ENCODE measurements at places on chromosomes 1 and 21.

DNA sequence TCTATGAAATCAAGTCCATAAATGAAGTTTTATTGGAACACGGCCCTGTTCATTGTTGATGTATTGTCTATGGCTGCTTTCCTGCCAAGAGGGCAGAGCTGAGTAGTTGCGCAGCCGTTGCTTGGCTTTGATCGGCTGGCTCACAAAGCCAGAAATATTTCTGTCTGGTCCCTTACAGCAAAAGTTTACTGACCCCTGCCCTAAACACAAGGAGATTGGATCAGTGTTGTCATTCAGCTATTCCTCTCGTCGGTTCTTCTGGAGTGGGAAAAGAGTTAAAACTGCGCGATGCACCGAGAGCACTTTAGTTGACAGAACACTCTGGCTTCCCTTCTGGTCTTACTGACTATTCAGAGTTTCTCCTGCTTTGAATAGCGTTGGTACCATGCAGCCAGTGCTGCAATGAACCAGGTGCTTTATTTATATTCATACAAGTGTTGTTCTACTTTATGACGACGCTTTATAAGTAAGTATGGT is 868 bp downstream of the ZBTB40 start:
- DNase-seq: no peak

DNA sequence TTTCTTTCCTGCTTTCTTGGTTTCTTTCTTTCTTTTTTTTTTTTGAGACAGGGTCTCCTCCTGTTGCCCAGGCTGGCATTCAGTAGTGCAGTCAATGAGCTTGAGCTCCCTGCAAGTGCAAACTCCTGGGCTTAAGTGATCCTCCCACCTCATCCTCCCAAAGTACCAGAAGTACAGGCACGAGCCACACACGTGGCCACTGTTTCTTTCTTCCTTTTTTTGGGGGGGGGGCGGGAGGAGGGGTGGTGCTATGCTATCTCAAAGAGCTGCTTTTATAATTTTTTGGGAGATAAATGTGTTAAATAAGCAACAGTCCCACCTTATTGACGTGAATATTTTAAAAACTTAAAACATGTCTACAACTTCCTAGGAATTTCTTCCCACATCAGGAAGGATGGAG is 42.2 kb downstream of the AK4 start:
- DNase-seq: no peak

GRCh38 chr1:107871259-107871658 is 93.7 kb downstream of the VAV3 start:
- no peak for DNase-seq

GRCh38 chr1:22611530-22611947 is 24.9 kb upstream of the C1QA start:
- no peak for DNase-seq

DNA sequence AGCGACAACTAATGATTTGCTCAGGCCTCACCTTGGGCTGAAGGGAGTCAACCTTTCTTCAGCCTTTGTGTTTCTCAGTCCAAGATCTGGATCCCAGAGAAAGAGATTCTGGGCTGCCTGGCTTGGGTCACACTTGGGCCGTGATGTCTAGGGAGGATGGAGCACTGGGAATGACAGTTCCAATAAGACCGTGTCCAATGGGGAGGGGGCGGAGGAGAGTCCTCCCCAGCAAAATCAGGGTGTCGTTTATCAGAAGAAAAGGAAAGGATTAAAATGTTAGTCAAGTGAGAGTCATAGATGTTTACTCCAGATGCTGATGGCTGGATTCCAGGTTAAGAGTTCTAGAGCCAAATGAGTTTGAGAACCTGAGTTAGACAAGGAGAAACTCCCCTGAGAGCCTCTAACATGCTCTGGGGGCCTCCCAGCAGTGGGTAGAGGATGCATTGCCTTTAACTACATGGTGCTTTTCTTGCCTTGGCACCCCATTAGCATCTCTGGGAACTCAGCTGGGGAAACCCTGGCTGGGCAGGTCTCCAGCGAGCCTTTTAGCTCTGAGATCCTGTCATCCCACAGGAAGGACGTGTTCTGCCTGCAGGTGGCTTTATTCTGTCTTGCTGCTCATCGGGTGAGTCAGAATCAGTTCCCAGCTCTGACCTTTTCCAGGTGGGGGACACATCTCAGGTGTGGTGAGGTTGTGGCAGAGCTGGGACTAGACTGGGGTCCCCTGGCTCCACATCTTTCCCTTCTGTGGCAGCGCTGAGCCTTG is 22.2 kb downstream of the NIPAL3 start:
- DNase-seq: no peak

DNA sequence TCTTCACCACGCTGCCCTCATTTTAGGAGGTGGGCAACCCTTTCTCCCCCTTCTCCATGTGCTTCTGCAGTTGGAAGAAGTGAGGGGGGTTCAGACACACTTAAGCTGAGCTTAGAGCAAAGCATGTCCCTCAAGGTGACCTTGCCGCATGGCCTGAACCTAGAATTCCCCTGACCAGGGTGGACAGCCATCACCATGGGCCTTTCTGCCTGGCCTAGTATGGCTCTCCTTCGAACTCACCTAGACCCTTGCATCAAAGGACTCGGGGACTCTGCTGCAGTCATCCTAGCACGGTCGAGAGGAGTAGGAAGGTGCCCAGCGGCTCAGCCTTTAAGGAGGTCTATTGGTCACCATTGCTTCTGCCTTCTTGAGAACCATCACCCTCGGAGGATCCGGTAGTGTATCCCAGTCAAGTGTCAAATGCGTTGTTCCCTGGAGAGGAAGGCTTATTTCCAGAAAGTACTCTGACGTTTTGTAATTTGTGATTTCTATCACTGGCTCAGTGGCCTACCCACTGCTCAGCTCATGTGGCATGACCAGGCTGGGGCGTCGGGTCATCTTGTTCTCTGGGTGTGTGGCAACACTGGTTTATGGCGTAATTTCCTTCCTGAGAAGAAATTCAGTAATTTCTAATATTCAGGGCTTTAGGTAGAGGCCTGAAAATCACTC is at the start of gene KCNE1:
Gene KCNE1, minus strand, starts transcription at position 424 of the 669 bp plus-strand sequence. CDS start 62,576 bp downstream, outside the sequence.
- no peak for DNase-seq

DNA sequence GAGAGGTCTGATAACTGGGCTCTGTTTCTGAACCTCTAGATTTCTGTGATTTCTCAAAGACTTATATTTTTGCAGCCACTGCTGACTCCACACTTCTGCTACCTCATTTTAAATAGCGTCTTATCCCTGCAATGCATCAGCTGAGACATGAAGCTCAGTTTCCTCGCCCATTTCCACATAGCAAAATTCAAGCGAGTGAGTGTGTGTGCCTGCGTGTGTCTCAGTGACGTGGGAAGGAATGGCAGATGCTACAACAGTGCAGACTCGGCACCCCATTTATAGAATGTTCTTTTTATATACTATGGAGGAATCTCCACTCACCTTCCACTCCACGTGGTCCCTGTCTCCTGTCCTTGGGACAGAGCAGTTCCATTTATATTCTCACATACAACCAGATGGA is 35.7 kb downstream of the ZMYND12 start:
- DNase-seq: no peak

GRCh38 chr1:119827010-119827409 is 15.8 kb upstream of the REG4 start:
- no peak for DNase-seq

GRCh38 chr1:203028067-203028783 is 1.9 kb downstream of the PPFIA4 start:
- no peak for DNase-seq

- DNase-seq: no peak
Measured at GRCh38 chr1:47616036-47616435, 178.2 kb downstream of the FOXD2 start.

GRCh38 chr1:89632657-89633247 is at the start of gene LRRC8C:
LRRC8C (plus strand) TSS chr1:89633120; CDS start chr1:89686474, 53,354 bp downstream.
- peak; percentile 73 for DNase-seq

GRCh38 chr1:9321480-9321849 is 28.8 kb downstream of the SPSB1 start:
- no peak for DNase-seq

DNA sequence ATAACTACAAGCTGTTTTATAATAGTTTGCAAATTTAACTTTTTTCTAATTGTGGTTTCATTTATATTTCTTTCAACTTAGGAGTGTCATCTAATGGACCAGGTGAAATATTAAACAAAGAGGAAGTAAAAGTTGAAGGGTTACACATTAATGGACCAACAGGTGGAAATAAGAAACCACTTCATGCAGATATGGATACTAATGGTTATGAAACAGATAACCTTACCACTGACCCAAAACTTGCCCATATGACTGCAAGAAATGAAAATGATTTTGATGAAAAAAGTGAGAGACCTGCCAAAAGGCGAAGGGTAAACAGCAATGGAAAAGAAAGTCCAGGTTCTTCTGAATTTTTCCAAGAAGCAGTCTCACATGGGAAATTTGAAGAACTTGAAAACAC is 59.7 kb downstream of the MIER1 start:
- DNase-seq: no peak

DNA sequence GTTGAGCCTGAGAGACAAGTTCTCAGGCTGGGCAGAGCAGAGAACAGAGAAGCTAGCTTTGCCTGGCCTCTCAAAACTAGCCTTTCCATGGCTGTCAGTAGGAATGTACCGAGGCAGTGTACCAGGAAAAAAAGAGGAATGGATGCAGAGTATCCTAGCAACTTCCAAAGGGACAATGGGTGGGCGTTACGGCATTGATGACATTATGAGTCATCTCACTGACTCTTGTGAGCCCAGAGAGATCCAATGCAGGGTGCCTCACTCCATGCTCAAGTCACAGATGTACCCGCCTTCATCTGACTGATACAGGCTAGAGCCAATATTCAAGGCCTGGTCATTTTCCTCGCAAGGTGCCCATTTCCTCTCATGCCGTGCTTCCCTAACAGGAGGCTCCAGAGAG is 51.4 kb upstream of the C8B start:
- no peak for DNase-seq

DNA sequence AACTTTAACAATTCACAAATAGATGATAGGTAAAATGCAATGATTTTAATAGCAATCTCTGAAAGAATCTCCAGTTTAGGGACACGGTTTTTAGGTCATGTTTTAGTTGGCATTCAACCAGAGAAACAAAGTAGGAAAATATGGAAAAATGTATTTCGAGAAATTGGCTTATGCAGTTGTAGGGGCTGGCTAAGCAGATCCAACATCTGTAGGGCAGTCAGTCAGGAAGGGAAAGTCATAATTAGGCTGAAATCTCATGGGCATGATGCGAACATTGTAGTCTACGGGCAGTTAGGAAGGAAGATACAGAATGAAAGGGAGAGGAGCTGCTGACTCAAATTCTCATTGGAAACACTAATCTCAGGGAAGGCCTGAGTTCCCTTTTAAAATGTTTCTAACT is 1276.0 kb upstream of the ADGRL4 start:
- DNase-seq: no peak

DNA sequence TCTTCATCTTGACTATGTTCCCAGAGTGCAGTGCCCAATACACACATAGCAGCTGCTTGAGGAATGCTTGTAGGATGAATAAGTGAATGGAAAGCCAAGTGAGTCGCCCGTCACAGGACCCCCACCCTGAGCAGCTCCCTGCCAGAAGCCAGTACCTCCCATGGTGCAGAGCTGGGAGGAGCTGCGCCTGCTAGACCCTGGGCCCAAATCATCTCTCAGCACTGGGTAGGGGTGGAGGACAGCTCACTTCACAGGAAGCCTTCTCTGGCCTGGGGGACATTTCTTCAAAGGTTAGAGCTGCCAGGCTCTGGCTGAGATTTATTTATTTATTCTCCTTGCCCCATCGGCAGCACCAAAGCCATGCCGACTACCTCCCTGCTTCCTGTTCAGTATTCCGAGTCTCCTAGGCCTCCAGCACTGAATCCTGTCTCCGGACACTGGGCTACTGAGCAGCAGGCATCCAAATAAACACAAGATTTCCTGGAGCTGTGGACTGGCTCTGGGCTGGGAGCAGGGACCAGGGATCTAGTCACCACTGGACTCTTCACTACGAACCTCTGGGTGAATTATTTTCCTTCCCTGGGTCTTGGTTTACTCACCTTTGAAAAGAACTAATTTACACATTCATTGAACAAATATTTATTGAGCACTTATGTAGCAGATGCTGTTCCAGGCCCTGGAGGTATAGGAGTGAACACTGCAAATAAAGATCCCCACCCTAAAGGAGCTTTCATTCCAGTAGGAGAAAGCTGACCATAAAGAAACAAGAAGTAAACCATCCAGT is 187.7 kb downstream of the TRABD2B start:
- no peak for DNase-seq

DNA sequence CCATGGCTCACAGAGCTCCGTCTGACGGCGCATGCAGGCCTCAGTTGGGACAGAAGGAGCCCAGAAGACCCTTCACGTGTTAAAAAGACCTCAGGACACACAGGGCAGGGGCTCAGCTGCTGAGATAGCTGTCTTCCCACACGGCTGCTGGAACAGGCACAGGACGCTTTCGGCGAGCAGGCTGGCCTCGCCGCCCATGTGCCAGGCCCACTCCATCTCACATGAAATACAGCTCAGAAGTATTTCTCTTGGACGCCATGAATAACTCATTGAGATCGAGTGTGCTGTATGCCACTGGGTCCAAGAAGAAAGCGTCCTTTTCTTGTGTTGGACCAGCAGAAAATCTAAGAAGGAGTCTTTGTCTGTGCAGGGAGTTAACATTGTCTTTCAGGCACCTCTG is 69.6 kb downstream of the SIM2 start:
- DNase-seq: no peak

GRCh38 chr21:43814215-43815106 is 25.1 kb downstream of the RRP1 start:
- no peak for DNase-seq

DNA sequence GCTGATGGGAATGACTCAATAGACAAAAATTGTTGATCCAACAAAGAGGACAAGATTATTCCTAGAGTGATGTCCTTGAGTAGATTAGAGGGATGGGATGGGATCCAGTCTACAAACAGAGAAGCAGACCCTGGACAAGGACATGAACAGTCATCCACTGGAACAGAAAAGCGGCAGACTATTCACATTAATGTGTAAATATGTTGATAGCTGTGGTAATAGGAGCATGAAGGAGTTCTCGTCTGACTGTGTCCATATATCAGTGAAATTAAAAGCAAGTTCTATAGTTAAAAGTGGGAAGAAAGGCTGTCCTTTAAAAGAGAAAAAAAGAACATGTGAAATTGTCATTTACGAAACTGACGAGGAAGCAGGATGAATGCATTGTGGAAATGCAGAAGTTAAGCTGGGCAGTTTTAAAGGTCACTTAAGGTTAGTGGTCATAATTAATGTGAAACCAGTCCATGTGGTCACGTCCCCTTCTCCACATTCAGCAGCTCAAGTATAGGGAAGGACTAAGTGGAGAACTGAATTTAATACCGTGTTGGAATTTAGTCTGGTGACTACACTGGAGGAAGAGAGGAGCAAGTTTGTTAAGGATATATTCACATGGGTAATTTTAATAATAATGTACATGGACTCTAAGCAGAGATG is 62.1 kb downstream of the PIK3R3 start:
- no peak for DNase-seq

DNA sequence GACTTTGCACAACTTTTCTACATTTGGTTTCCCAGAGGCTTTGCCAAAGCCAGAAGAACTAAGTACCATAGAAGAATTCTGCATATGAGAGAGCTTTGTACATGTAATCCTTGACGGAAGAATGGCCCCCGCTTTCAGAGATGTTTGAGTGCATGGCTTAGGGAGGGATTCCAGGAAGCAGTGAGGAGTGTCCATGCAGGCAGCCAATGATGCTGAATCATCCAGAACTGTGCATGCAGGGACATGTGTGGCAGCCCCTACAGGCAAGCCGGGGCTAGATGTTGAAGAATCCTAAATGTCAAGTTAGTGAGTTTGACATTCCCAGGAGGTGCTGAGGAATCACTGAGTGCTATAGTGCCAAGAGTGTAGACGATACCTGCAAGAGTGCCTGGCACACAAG is 9.9 kb upstream of the HAO2 start:
- no peak for DNase-seq

Data from activated naive CD4-positive, alpha-beta T cell (primary cell).